ENCODE measurements at places on chromosomes 5 and 9.

DNA sequence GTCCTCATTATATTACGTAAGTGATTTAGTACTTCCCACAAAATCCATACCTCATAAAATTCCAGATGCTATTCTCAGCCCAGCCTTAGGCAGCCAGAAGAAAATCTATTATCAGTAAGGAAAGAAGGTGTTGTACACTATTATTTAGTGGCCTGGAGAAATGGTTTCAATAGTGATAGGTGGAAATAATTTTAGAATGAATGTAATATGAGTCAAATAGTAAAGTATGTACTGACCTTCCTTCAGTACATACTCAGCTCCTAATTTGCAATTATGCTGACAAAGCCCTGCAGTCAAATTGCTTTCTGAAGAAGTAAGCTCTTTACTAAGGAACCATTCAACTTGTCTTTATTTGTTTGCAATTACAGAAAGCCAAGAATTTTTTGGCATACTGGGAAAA lies 409.2 kb downstream of the HTR1A start:
- no peak for DNase-seq

DNA sequence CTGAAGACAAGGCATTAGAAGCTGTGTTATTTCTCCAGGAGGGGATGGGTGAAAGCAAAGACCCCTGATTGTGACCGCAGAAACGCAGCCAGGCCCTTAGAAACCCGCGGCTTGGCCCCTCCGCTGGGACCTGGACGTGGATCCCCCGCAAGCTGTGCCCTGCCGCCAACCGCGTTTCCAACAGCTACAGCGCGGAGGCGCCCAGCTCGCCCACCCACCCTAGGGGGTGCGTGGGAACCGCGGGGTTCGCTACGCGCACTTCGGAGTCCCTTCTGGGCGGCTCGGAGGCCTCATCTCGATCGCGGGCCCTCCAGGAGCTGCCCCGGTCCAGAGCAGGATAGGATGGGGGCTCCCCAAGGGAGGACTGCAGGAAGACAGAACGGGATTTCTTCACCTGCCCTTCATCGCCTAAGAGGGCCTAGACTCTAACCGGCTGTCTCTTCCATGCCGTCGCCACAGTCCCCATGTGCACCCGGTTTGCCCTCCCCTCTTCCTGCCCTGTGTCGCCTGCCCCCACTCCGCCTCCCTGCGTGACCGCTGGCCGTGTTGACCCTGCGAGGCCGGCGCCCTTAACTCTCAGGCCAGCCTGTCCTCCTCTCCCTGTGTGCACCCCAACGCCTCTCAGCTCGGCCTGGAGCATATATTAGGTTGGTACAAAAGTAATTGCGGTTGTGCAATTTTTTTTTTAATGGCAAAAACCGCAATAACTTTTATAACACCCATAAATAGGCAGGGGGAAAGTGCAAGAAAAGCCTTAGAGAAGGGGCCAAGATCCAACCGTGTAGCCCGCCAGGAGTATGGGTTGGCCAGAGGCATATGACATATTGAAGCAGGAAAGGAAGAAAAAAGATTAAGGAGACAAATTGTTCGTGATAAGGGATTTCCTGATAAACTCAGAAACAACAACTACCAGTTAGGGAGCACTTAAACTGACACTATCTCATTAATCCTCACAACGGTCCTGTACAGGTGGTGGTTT lies 68.1 kb upstream of the FREM1 start:
- no peak for DNase-seq

- no peak for DNase-seq
Observed at GRCh38 chr5:151870820-151871219, 53.8 kb downstream of the GLRA1 start.

DNA sequence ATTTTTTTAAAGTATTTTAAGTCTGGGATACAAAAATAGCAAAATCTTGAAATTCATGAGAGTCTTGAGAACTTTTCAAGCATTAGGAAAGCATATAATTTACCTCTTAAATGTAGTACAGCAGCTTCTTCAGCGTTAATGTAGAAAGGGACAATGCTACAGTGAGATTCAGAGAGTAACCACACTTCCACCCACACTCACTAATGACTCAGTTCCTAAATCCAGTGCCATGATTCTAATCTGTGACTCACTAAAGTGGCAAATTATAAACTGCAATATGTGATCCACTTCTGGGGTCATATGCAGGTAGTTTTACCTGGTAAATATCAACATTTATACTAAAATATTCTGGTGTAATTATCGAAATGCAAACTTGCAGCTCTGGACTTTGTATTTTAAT lies 434.5 kb upstream of the TUSC1 start:
- no peak for DNase-seq

- no peak for DNase-seq
Observed at GRCh38 chr9:76677481-76678055, 86.7 kb upstream of the PCA3 start.

DNA sequence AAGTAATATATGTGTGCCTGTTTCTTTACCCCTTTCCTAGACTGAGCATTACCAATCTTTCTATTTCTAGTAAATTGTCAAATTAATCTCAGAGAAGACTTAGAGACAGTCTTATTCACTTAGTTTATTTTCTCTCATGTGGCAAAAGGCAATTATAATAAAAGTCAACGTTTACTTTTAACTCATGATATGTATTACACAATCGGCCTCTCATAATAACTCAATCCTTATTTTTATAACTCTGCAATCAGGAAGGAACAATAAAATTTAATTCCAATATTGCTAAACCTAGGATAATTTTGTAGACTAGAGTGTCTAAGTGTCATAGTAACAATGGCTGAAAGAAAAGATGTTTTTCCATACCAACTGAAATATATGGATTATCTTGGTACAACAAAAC lies 214.6 kb downstream of the PDE4D start:
- no peak for DNase-seq

GRCh38 chr5:353612-354580 lies 32.4 kb downstream of the AHRR start:
- DNase-seq = no peak

DNA sequence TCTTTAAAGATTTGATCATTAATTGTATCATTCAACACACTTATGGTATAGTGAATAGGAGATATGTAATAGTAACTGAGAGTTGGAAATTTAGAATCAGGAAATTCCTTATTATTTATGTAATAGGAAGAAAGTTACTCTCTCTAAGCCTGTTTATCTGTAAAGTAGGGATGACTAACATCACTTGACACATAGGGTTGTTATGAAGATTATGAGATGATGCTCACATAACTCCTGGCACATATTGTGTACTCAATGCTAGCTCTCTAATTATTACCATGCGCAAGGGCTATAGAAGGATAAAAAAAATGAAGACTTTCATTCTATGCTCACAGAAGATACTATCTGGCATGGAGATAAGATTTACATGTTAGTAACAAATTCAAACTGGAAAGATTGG lies 149.9 kb downstream of the ISOC1 start:
- DNase-seq = no peak

GRCh38 chr9:84668196-84669012 lies 1.1 kb upstream of the NTRK2 start:
- no peak for DNase-seq

DNA sequence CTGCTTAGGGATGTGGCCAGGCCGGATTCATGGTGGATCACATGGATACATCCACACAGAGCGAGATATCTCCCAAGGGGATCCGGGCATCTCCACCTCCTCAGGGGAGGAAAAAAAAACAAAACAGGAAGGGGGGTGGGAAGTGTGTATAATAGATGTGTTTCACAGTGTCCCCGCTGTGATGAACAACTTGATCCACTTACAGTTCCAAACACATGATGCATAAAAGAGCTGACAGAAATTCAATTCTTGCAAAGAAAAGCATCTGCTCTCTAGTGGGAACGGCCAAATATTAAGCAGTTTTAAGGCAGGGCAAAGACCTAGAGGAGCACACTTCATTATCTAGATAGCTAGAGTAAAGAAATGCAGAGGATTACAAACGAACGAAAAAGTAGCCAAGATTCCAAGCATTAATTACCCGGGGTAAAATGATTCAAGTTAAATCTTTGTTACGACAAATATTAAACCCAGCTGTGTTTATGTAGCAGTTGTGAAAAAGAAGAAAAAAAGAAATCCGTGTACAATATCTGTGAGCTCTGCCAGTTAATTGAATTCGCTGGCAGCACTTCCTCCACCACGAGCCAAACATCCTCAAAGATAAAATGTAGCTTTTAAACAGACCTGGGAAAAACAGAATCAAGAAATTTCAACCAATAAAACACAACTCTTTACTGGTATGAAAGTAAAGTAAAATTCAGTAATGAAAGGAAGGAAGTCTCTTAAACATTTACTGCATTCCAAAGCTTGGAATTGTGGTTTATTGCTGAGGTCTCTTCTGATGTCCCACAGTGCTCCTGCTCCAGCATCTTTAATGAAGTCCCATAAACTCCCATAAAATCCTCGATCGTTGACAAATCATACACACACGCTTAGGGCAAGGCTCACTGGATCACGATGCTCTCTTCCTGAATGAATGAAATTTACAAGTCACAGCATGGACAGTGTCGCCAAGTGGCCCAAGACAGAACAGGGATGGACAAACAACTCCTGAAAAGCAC lies 213.0 kb downstream of the CRB2 start:
- DNase-seq = no peak

DNA sequence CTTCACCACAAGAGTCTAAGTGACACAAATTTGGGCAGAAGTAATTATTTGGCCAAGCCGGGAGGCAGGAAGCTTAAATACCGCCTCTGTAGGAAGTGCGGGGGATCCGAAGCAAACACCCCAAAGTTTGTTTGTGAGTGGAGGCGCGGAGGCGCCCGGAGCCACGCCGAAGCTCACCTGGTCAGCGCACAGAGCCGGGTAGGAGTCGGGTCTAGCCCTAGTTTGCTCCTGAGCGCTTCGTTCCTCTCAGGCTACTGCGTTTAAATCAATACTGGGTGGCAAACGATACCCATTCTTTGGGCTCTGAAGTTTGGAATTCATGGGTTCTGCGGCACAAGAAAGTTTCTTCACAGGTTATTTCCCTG lies 855 bp downstream of the MCC start:
- no peak for DNase-seq

DNA sequence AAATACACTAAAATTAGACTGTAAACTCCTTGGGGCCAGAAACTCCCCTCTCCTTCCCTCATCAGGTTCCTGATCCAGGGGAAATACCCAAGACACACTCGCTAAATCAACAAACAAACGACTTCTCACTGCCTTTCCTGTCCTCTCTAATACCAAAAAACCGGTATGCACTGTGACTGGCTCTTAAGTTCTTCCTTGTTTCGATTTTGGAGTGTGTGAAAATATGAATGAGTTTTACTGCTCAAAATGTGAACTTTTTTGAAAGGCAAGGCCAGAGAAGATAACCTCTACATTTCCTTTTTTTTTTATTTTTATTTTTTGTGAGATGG lies 81.1 kb upstream of the EPB41L4B start:
- DNase-seq = no peak

- DNase-seq = no peak
Observed at GRCh38 chr5:95883185-95884016, 60.9 kb upstream of the GLRX start.

DNA sequence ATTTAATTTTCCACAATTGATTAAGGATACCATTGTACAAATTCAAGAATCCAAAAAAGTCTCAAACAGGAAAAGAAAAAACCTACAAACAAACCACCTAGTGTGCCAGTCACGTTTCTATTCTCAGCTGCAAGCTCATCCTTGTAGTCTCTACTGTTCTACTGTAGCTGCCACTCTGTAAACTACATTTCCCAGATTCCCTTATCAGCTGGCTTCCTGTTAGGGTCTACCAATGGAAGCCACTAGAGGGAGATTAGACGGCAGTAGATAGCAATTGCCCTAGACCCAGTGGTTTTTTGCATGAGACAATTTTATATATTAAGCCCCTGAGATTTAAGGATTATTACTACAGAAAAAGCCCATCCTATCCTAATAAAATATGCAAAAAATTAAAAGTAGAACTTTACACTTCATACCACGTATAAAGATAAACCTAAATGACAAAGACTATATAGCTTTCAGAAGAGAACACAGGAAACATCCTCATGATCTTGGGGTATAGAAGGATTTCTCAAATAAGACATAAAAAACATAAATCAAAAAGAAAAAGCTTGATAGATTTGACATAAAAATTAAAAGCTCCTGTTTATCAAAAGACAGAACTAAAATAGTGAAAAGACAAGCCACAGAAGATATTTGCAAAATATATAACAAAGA lies 37.4 kb downstream of the P4HA2 start:
- DNase-seq = no peak

DNA sequence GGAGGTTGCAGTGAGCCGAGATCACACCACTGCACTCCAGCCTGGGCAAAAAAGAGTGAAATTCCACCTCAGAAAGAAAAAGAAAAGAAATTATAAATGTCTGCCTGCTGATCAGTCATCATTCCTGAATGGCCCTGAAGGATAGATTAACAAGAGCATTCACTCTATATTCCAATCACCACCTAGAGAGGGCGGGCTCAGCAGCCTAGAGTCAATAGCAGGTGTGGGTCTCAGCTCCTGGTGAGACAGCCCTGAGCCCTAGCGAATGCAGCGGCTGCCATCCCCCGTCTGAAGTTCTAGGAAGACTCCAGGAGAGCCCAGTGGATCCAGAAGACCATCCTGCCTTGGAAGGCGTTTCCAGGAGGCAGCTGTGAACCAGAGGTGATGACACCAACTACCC lies 12.0 kb downstream of the FBP1 start:
- no peak for DNase-seq

GRCh38 chr5:138662599-138662998 lies 87.4 kb upstream of the HSPA9 start:
- no peak for DNase-seq

DNA sequence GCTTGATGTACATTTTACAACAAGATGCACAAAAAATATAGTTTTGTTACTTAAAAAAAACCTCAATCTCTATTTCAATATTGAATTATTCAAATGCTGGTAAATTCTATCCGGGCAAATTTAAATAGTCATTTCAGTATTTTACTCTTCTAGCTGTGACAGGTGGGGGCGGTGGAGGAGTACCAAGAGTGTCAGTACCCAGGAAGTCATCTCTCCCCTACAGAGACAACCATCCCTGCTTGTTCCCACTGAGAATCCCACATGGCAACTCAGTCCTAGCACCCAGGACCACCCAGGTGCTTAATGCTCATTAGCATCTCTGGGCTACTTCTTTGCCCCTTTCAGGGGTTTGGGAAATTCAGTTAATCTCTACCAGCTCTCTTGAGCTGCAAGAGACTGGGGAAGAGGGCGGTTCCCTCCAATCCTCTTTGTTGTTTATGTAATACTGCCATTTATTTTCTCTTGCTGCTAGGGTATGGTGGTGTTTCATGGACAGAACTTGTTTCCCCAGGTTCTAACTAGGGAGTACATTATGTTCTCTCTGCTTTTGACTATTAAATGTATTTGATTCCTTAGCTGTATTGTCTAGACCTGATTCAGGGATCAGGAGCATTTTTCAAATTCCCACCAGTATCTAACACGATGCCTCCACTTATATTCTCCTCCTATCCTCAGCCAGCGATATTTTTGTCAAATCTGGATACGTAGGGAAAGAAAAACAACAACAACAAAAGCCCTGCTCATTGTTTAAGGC lies 122.5 kb downstream of the CDH18 start:
- no peak for DNase-seq
